ENCODE measurements at places on chromosomes 13 and 19.

DNA sequence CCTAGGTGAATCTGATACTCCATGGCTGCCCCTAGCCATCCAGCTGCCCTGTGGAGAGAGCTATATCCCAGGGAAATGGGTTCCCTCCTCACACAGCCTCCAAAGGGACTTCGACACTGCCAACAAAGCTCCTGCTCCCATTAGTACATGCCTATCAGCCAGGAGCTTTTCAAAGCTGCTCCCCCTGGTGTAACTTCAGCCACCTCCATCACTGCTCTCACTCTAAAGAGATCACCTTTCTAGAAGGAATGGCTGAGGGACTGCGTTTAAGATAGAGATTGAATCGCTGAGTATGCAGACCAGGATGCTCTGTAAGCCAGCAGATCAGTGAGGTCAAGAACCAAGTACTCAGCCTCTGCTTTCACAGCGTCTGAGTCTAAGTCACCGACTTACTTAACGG lies 213.7 kb downstream of the NALCN start:
- DNase-seq, result no peak

DNA sequence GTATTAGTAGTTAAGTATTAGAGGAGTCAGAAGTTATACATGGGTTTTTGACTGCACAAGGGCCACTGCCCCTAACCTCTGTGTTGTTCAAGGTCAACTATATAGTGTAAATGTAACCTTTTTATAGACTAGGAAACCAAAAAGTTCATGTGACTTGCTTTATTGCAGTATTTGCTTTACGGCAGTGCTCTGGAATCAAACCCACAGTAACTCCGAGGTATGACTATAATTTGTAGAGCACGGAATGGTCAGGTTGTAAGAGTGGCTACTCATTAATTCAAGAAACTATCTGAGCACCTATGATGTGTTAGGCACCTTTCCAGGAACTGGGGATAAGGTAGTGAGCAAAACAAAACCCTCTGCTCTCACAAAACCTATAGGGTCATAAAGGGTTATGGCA lies 22.2 kb downstream of the SUPT20H start:
- no peak for DNase-seq

DNA sequence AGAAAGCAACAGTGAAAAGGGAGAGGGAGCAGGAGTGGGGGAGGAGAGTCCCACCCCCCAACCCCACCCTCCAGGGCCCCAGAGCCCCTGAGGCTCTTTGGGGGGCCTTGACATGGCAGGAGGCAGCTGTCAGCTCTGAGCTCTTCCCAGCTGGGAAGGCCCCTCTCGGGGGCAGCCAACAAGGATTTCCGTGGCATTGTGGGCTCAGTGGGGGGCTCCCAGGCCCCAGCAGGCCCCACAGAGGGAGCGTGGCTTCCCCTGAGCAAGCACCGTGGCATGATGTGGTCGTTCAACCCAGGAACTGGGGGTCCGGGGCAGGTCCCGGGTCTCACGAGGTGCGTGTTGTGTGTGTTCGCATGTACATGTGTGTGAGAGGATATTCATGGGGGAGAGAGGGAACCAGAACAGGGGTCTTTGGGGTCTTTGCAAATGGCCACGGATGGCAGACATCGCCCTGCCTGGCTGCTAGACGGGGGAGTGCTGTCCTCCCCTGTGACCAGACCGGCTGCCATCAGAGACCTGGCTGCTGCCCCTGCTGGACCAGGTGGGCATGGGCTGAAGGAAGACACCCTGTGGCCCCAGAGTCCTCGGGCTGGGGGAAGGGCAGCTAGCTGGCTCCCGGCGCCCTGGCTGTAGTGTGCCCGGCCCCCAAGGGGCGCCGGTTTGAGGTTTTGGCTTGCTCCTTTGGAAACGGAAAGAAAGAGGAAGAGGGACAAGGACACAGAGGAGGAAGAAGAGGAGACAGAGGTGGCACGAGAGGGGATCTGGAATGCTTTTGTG lies 3.7 kb upstream of the AKAP8L start:
- DNase-seq, result no peak

DNA sequence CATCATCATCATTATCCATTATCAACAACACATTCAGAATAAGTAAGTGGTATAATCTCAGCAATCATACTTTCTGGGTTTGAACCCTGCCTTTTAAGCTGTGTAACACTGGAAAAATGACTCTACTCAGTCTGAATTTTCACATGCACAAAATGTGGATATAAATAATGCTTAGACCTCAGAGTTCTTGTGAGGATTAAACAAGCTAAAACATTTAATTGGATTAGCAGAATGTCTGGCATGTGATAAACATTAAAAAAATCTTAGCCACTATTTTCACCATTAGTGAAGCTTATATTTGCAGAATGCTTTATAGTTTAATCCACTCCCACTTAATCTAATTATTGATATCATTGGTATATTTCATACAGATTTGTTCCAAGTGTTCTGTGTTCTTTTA lies 412.3 kb downstream of the RFC3 start:
- no peak for DNase-seq

- DNase-seq, result no peak
Measured at GRCh38 chr13:106275446-106276032, 259.9 kb downstream of the EFNB2 start.

DNA sequence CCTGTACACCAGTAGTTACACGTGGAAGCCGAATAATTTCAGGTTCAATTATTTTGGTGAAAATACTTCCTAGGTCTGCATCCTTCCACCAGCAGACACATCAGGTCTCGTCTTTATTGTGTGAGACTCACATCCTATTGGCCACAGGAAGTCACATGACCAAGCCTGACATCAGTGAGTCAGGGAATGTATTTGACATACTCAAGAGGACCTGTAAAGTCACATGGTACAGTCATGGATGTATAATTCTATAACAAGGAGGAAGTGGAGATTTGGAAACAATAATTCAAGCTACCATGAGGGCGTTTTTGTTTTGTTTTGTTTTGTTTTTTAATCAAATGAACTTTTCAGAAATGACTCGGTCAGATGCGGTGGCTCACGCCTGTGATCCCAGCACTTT lies 9.3 kb upstream of the HIF3A start:
- DNase-seq, result no peak

DNA sequence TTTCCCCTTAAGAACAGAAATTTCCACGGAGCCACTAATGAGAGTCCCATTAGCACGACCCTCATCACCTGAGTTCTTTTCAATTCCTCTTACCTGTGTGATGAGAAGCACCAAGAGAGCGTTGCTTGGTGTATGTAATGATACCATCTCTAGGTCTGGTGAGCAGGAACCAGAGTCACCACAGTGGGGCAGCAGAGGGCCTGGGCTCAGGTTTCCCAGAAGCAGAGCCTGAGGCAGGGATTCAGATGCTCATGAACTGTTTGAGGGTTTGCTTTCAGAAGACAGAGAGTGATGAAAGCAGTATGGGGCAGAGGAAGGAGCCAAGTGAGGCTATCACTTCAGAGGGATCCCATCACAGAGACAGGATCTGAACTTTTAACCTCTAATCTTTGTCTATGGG lies 3.1 kb upstream of the PTPRH start:
- no peak for DNase-seq

DNA sequence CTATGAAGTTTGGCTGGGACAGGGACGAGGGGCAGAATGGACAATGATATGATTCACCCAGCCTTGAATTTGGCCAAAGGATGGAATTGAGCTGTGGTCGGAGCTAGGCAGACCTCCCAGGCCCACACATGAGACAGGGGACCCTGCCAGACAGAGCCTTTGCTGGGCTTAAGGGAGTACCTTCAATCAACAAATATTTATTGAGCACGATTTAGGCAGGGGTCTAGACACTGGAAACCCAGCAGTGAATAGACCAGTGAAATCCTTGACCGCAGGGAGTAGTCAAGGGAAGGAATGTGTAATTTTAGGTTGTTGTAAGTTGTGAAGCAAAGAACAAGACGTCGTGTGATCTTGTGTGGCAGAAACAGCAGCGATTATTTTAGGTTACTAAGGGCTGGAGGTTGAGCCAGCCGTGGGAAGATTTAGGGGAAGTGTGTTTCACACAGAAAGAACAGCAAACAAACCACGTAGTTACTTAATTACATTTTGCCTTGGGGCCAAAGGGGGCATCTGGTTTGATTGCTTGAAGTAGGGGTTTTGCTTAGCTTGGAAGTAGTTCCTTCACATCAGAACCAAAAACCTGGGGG lies 16.9 kb upstream of the AP1M2 start:
- no peak for DNase-seq

GRCh38 chr13:59346999-59347723 lies 816.6 kb downstream of the DIAPH3 start:
- DNase-seq, result no peak

GRCh38 chr13:72692884-72693514 lies 34.4 kb downstream of the MZT1 start:
- no peak for DNase-seq

DNA sequence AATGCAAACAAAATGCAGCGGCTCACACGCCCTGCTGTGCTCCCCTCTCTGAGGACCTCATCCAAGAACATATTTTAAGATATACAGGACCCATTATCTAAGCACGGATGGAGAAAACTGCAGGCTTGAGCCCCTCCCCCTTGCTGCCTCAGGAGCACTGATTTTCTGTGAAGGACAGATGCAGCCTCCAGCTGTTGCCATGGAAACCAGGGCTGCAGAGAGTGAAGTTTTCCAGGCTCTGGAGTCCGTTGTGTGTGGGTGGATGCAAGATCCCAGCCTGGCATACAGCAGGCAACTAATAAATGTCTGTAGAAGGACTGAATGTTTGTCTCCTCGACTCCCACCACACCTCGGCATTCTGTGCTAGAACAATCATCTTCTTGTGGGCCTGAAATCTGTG lies 105.6 kb upstream of the PEG3 start:
- no peak for DNase-seq

DNA sequence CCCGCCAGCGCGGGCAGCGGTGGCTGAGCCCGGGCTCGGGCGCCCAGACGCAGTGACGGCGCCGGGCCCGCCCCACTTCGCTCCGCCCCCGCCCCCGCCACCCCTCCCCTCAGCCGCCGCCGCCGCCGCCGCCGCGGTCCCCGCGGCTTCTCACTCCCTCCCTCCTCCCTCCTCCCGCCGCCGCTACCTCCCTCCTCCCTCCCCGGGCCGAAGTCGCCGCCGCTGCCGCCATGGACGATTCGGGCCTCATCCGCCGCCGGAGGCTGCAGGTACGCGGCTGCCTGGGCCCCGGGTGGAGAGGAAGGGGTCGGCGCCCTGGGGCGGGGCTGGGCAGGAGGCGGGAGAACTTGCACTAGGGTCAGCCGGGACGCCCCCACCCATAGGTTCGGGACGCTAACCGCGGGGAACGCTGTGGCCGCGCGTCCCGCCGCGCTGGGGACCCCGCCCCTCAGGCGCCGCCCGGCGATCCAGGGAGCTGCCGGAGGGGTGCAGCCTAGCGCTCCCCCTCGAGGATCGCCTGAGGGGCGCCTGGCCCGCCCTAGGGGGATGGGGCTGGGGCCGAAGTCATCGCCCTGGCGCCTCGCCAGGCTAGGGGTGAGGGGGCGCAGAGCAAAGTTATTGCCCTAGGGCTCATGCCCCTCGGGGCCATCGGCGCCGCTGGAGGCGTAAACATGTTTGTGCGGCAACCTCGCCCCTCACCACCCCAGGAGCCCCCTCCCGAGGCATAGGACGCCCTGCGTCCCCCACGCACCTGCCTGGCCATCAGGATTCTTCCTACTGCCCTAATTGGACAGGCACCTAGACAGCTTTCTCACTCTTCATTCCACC lies 427 bp downstream of the RTBDN start:
- peak; percentile 55 for DNase-seq

DNA sequence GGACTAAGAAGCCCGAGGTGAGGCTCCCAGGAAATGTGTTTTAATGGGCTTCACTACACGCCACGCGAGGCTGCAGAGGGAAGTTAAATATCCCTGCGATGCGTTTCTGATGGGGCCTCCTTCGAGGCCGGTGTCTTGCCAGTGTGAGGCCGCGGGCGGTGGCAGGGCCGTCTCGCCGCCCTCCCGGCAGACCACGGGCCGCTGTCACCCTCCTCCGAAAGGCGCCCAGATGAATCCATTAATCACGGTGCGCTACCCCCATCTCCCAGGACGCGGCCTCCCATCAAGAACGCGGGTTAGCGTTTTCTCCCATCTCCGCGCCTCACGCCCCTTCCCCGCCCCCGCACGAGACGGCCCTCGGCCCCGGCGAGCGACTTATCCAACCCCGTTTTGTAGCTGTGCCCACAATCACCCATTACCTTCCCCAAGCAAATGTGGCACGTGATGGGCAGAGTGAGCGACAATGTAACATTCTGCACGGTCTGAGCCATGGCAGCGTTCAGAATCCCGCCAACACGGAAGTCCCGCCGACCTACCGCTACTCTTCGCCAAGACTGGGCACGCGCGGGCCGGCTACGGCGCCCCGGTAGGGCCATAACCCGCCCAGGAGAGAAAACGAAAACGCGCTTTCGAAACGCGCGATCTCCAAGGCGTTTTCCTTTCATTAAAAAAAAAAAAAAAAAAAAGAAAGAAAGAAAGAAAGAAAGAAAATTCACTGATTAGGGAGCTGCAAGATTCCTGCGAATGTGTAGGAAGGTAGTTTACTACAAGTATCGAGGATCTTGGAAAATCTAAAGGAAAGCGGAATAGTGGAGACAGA lies at the start of gene OBI1:
OBI1 (minus strand) TSS at position 526 of the 820 bp plus-strand sequence; CDS start at position 491, 35 bp downstream.
- DNase-seq, result peak; percentile 93

- no peak for DNase-seq
Measured at GRCh38 chr13:36530861-36531590, 98.7 kb downstream of the CCNA1 start.

DNA sequence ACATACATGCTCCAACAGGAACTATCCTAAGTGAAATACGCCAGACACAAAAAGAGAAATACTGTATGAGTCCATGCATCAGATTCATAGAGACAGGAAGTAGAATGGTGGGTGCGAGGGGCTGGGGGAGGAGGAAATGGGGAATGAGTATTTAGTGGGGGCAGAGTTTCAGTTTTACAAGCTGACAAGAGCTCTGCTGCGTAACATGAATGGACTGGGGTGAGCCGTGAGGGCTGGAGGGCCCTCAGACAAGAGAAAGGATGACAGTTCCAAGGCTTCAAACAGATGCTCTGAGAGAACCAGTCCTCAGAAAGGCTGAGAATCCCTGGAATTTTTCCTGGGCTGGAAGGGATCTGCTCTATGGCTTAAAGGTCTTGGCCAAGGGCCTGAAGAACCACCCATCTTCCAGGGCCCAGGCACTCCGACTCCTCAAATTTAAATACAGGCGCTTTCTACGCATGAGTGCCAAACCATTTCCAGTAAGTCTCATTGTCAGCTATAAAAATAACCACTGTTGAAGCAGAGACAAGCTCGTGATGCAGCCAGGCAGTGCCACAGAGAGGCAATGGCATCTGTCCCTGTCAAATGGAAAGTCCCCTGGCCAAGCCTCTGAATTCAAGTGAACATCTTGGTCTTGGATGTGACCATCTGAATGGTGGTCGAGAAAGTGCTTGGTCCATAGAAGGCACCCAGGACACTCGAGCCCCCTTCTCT lies 17.5 kb downstream of the KLF2 start:
- no peak for DNase-seq
